ENCODE measurements at places on chromosomes 6 and 20. TPM values are rescaled to one million over a fixed set of nuclear protein-coding genes. Genes with fewer than 3 reads are reported as not detected.

The RIPOR3 gene
- 6.3 TPM for total RNA-seq

The TSPYL1 gene
- total RNA-seq, result 73.1 TPM

DNA sequence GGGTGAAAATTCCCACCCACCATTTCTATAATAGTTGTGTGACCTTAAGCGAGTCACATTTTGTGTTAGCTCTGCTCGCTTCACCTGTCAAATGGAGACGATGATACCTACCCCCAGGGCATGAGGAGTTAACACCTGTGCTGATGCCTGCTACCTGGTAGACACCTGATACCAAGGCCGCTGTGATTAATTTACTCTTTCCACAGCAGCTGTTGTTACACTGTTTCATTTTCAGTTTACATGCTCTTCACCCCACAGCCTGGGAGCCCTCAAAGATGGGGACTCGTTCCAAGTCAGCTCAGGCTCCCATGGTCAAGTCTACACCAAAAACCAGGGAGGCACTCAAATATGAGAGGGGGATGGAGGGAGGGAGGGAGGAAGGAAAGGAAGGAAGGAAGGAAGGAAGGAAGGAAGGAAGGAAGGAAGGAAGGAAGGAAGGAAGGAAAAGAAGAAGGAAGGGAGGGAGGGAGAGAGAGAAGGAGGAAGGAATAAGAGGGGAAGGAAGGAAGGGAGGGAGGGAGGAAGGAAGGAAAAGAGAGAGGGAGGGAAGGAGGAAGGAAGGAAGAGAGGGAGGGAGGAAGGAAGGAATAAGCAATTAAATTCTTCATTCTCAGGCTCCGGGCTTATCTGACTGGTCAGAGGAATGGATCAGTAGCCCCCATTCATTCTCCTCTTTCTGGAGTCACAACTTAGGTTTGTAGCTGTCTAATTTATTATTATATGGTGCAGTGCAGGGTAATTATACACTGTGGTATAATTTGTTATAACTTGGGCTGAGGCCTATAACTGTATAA is 40.9 kb downstream of the PDYN start:
- H3K4me1 ChIP-seq, result no peaks in the 10 kb centered on the region
- H3K27me3 ChIP-seq, result no peaks in the 10 kb centered on the region
- no peaks in the 10 kb centered on the region for H3K36me3 ChIP-seq
- H3K4me3 ChIP-seq, result no peak overlapping the region

GRCh38 chr6:98670045-98670746 is 164.2 kb upstream of the POU3F2 start:
- no peaks in the 10 kb centered on the region for H3K36me3 ChIP-seq
- H3K27me3 ChIP-seq, result no peaks in the 10 kb centered on the region
- no peak for DNase-seq
- H3K4me1 ChIP-seq, result no peaks in the 10 kb centered on the region
- no peak overlapping the region for H3K4me3 ChIP-seq
- no peak overlapping the region for H3K27ac ChIP-seq

- no peaks in the 10 kb centered on the region for H3K27me3 ChIP-seq
- H3K4me3 ChIP-seq, result no peak overlapping the region
- H3K27ac ChIP-seq, result no peak overlapping the region
- DNase-seq, result no peak
Observed at GRCh38 chr6:788058-788457, 95.1 kb upstream of the EXOC2 start.

DNA sequence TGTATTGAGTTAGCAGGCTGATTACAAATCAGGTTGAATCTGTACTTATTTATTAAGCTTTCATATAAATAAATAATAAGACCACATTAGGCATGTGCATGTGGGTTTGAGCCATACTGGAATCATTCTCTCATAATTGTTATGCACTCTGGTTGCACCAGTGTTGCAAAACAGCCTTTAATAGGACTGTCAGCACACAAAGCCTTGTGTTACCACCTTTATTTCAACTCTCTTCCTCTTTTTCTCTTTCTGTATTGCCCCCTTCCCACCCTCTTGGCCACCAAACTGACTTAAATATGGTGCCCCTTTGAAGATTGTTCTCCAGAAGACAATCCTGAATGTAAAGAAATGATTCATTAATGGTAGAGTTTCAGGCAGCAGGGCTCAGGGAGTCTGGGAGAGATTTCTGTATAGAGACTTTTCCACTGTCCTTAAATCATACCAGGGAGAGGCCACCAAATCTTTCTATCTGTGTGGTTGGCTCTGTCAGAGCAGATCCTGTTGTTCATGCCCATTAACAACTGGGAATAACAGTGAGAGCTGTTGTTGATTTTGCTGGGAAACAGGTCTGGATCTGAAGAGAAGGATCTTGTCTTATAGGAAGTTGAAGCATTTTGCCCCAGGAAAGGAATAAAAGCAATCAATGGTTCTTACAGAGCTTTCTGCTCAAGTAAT is 131.6 kb upstream of the SOX4 start:
- no peaks in the 10 kb centered on the region for H3K4me1 ChIP-seq
- no peak overlapping the region for H3K27ac ChIP-seq
- DNase-seq, result no peak
- no peaks in the 10 kb centered on the region for H3K27me3 ChIP-seq
- no peaks in the 10 kb centered on the region for H3K36me3 ChIP-seq

- no peak for DNase-seq
- H3K27ac ChIP-seq, result no peak overlapping the region
- no peaks in the 10 kb centered on the region for H3K36me3 ChIP-seq
- H3K4me3 ChIP-seq, result no peak overlapping the region
Observed at GRCh38 chr20:61502433-61502832, 250.4 kb downstream of the CDH4 start.

DNA sequence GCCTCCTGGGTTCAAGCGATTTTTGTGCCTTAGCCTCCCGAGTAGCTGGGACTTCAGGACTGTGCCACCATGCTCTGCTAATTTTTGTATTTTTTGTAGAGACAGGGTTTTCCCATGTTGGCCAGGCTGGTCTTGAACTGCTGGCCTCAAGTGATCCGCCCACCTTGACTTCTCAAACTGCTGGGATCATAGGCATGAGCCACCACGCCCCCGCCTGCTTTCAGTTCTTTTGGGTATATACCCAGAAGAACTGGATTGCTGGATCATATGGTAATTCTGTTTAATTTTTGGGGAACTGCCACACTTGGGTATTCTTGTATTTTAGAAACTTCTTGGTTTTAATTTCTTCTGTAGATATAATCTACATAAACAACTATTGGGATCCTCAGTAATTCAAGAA is 17.0 kb downstream of the CDS2 start:
- H3K4me1 ChIP-seq, result no peaks in the 10 kb centered on the region
- no peak overlapping the region for H3K4me3 ChIP-seq
- DNase-seq, result no peak
- no peaks in the 10 kb centered on the region for H3K36me3 ChIP-seq

- no peak overlapping the region for H3K27ac ChIP-seq
- peaks cover 23% of the 10 kb centered on the region for H3K27me3 ChIP-seq
- H3K4me1 ChIP-seq, result no peaks in the 10 kb centered on the region
- no peak for DNase-seq
- H3K36me3 ChIP-seq, result no peaks in the 10 kb centered on the region
Observed at GRCh38 chr6:159487636-159488035, 205.4 kb downstream of the SOD2 start.

DNA sequence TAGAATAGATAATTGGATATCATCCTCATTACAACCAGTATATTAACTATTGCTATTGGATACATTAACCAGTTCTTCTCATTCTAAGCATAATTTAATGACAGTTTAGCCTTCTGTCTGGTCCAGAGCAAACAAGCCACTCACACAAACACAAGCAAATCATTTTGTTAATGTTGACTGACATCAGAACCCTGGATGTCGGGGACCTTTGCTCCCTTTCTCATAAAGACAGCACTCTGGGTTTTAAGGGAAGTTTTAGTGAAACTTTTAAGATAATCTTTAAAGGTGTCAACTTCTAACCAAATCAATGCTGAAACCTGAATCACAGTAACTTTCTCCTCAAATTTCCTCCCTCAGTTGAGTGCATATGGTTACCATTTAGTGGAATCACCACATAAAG is 113.9 kb downstream of the PTPRK start:
- H3K27ac ChIP-seq, result no peak overlapping the region
- H3K4me1 ChIP-seq, result no peaks in the 10 kb centered on the region
- DNase-seq, result no peak
- no peak overlapping the region for H3K4me3 ChIP-seq
- no peaks in the 10 kb centered on the region for H3K36me3 ChIP-seq

DNA sequence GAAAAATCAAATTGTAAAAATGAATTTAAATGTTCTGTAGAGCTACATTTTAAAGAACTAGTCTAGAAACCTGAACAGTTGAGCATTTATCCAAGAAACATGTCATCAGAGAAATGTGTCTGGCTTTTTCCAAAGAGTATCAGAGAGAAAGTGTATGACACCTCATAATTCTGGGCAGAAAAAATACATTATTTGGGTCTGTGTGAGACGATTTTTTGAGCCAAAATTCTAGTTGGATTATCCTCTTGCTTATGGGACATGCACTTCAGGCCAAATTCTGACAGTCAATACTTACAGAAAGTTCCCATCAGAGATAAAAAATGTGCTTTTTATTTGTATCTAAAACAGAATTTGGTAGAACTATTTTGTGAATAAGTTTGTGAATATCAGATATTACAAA is 1242.7 kb downstream of the EPHA7 start:
- no peaks in the 10 kb centered on the region for H3K4me1 ChIP-seq
- no peaks in the 10 kb centered on the region for H3K27me3 ChIP-seq
- H3K4me3 ChIP-seq, result no peak overlapping the region
- no peak overlapping the region for H3K27ac ChIP-seq
- DNase-seq, result no peak
- H3K36me3 ChIP-seq, result no peaks in the 10 kb centered on the region

All from PC-9 (cell line).